ENCODE measurements at places on chromosomes 2 and 18.
A peak's percentile ranks its signal among the peaks of the same experiment; 100 is the strongest.

DNA sequence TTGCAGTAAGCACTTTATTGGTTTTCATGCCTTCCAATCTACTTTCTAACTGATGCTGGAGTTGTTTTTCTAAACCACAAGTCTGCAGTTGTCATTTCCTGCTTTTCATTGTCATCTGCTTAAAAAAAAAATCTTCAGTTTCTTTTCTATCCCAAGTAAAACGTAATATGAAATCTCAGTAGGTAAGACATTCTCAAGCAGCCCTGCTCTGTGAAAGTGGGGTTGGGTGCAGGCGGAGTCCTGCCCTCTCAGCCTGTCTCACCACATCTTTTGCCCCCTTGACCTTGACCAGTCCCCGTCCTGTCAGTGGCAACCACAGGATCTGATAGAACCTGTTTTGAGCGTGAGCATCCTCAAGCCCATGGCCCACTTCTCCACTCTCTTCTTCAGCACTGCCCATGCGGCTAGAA is 80.0 kb upstream of the CPO start:
- no peak for DNase-seq

DNA sequence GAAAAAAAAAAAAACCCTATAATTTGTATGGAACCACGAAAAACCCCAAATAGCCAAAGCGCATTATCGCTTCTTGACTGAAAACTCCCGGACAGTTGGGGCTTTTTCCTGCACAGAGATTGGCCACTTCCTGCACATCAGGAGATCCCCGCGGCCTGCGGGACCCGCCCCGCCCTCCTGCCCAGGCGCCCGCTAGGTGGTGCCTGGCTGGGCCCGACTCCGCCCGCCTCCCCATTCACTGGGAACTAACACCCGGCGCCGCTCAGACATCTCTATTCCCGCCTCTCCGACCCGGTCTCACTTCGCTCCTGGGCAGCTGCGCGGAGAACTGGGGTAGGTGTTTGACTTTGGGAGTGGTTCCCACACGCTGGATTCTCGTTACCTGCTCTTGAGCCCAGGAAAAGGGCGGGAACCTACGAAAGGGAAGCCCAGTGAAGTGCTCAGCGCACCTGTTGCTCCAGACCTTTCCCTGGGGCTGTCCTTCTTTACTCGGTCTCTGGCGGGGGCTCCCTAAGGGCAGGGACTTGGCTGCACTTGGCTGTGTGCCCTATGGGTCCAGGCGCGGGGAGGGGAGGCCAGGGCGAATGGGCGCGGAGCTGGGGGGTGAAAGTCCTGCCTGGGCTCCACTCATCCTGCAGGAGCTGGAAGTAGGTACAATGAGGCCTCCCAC is at the start of gene HMSD:
Gene HMSD (plus strand): TSS at position 234 of the 670 bp plus-strand sequence. CDS start 4,155 bp downstream, outside the sequence.
- DNase-seq: no peak

DNA sequence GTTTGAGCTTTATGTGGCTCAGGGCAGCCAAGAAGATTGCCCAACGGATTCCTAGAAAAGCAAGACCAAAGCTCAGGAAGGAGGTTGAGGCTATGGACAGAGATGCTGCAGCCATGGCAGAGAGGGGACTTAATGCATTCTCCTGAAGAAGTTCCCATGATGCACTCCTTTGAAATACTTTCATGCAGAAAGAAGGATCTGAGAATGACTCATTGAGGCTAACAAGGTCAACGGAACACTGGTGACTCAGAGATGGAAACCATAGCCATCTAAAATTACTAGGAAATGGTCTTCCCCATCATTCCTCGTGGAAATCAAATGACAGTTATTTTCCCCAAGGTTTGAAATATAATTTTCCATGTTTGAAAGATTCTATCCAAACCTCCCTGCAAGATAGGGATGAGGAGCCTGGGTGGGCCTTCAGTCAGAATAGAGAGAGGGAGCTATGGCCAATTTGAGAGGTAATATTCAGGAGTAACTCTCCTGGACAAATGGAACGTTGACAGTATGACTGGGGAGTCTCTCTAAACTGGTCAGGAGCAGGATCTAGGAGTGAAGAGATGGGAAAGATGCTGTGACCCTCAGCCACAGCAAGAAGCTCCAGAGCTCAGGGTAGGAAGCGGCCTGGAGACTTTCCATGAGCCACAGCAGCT is 63.0 kb downstream of the REEP1 start:
- DNase-seq: no peak

- peak; percentile 52 for DNase-seq
Observed at GRCh38 chr2:147829106-147829505, 15.7 kb upstream of the ACVR2A start.

DNA sequence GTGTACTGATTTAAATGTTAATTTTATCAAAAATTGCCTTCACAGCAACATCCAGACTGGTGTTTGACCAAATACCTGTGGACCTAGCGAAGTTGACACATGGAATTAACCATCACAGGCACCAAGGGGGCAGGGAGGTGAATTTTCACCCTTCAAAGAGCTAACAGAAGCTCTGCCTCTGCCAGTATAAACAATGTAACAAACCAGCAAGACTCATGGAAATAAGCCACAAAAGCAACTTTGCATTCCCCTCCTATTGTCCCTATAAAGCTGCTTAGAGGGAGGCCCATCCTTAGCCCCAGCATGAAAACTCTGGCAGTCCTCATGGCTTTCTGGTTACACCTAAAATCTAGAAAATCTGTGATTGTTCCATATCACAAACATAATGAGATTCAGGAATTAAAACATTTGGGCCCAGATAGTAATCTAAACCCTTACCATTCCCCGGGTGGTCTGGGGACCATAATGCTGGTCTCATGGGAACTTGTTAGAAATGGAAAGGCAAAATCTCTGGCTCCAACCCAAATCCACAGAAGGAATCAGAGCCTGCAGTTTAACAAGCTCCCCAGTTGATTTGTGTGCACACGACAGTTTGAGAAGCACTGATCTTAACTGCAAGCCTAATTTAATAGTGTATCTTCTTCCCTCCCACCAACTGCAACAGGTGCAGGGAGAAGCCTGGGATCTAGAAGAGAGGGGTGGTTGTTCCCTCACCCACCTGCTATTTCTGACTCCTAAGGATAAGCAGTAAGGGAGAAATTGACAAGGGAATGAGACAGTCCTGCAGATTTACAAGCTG is 23.1 kb downstream of the SERPINB11 start:
- DNase-seq: no peak

- DNase-seq: no peak
Observed at GRCh38 chr2:236261452-236261851, 2.8 kb downstream of the ASB18 start.

DNA sequence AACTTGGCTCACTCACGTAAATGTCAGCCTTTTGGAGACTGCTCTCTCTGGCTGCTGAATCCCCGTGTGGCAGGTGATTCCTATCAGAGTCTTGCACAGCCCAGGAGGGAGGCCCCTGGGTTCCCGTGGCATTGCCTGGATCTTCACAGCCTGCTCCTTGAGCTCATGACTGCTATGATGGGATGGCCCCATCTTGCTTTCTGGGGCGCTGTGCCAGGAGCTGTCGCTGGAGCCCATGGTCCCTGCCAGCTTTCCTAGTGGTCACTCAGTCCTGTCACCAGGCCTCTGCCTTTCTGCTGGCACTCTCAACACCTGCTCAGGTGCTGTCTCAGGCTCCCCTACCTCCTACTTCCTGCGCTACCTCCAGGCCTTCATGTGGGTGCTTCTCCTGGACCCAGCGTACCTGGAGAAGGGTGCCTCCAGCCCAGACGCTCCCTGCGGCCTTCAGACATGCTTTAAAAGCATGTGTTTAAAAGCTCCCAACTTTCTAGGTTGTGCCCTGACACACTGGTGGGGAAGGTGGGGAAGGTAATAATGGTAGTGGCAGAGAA is 110.1 kb downstream of the MCFD2 start:
- DNase-seq: no peak

DNA sequence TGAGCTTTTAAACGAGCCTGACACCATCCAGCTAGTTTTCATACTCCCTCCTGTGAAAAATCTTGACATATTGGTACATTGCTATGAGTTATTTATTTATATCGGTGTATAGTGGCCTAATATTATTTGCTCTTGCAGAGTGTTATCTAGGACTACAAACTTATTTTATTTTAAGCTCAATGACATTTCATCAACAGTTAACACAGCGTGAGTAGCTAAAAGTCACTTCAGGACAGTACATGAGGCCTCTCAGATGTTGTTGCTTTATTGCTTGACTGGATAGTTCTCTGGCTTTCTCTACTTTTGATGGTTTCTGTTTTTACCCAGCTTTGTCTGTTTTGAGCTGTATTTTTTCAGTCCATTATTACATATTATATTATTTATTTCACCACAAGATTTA is 172.9 kb upstream of the KLF7 start:
- DNase-seq: no peak

DNA sequence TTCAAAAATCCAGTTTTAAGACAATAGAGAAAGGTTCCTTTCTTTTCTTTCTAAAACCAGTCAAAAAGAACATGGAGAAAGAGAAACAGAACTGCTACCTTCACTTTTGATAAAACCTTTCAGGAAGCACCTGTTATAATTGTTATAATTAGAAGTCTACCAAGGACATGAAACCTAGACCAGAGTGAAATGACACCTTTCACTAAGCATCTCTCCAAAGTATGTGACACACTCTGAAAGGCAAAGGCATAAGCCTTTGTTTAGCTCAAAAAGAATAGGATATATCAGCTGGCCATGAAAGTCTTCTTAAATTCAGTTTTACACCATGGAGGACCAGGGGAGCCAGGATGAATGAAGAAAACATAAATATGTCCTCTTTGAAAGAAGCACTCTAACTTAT is 18.8 kb upstream of the RBM45 start:
- DNase-seq: no peak

GRCh38 chr2:65765376-65765775 is 333.0 kb upstream of the SPRED2 start:
- DNase-seq: no peak

- DNase-seq: peak; percentile 93
Observed at GRCh38 chr2:188975497-188976102, 1.4 kb downstream of the COL3A1 start.

DNA sequence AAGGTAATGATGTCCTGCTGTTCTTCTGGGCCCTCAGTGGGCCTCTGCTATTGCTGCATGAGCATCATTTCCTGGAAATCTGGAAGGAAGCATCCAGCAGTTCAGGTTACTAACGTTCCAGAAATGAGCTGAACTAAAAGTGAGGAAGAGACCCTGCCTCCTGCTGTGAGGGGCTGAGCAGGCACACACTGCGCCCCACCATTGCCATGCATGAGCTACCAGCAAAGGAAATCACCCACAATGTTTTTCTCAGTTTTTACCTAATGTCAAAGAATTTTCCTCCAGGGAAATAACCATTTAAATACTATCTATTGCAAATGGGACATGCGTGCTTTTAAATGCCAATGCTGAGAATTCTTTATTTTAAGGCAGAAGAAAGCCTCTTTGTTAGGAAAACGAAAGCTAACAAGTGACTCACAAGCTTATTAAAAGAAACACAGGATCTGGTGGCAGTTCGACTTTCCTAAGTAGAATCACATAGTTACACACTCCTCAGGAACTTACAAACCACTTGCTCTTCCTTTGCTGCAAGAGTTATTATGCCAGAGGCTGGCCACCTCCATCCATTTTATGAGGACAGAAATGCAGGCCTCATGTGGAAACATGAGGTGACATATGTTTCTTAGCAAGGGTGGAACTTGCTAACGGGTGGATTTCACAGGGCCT is 152.6 kb upstream of the TTC39C start:
- DNase-seq: peak; percentile 49

GRCh38 chr2:214465363-214466146 is 54.7 kb downstream of the VWC2L start:
- peak; percentile 11 for DNase-seq

Data from AG09319 (cell line).